ENCODE measurements at places on chromosomes 1 and 21.
A peak's percentile ranks its signal among the peaks of the same experiment; 100 is the strongest.

DNA sequence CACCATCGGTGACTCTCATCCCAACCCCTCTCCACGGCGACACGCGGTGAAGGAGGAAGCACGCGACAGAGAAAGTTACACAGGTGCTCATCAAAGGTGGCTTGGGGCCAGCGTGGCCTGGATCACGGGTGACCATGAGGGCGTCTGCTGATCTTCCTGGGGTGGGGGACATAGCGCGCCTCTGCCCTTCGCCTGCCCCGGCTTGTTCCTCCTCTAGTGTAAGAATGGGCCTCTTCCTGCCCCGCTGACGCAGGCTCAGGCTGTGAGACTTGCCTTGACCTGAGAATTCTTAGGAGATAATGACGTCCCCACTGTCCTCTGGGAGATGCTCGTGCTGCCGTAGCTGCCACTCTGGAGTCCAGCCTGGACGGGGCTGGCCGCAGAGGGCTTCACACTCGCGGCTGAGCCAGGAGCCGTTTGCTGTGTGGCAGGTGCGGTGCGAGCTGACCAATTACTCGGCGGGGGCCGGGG, 39.0 kb upstream of the TMEM52 start:
- DNase-seq = no peak

DNA sequence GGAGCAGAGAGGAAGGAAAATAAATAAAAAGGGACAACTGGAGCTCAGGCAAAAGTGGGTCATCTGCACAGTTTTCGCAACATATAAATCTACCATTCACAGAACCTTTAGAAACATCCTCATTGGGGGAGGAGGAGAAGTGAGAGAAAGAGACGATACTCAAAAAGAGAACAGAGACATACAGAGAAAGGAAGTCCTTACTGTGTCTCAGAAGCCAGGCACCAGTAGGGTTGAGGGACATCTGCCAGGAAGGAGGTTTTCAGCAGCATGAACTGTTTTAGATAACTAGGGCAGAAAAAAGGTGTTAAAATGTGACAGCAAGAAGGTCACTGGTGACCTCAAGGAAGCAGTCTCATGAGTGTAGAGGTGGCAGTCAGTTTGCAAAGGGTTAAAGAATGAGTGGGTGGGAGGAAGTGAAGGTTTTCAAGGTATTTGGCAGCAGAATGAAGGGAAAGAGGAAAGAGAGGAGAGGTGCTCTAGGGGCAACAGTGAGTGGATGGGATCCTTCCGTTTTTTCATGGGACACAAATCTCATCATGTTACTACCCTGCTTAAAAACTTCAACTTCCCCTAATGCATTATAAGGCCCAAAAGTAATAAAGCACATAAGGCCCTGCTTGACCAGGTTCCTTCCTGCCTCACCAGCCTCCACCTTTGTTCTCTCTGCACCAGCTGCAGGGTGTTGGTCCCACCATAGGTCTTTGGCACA, 9.5 kb downstream of the JAK1 start:
- DNase-seq = no peak

GRCh38 chr1:211135342-211135950, 1.5 kb upstream of the KCNH1 start:
- DNase-seq = peak; percentile 83

DNA sequence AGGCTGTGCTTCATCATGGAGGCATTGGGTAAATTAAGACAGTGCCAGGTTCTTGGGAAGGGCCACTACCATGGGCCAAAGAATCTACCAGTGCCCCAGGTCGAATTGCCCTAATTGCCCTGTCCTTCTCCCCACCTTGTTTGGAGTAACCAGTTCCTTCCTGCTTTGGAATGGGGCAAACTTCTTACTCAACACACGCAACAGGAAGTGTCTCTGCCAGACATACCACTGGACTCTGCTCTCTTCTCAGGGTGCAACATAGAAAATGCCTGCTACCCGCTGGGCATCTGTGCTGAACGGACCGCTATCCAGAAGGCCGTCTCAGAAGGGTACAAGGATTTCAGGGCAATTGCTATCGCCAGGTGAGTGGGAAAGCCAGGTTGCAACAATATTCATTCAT, 15.8 kb downstream of the CDA start:
- DNase-seq = peak; percentile 55

- DNase-seq = no peak
Measured at GRCh38 chr1:178275049-178275448, 181.1 kb downstream of the RASAL2 start.

All from PC-3 (cell line).